ENCODE measurements at places on chromosomes 7 and 10.

- no peak overlapping the region for H3K27ac ChIP-seq
- H3K36me3 ChIP-seq = no peaks in the 10 kb centered on the region
- no peaks in the 10 kb centered on the region for H3K4me1 ChIP-seq
- H3K27me3 ChIP-seq = no peaks in the 10 kb centered on the region
- no peak overlapping the region for H3K4me3 ChIP-seq
These were observed 70.1 kb upstream of the CABCOCO1 start for GRCh38 chr10:61592581-61592980.

GRCh38 chr10:47287365-47287802, 12.6 kb upstream of the GDF10 start:
- DNase-seq = no peak
- H3K4me1 ChIP-seq = peaks cover 15% of the 10 kb centered on the region
- no peak overlapping the region for H3K27ac ChIP-seq

DNA sequence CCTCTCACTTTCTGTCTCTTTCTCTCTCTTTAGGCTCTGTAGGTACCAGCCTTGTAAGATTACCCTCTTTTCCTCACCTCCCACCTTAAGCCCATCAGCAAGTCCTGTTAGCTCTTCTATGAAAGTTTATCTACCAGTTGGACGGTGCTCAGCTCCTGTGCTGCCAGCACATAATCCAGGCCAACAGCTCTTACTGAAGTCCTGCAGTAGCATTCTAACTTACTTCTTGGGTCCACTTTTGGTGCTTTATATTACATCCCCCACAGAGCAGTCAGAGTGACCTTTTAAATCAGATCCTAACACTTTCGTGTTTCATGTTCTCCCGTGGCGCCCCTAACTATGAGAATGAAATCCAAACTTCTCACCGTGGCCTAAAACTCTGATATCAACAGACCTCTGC, 38.9 kb upstream of the ITGA8 start:
- no peak overlapping the region for H3K27ac ChIP-seq
- no peaks in the 10 kb centered on the region for H3K36me3 ChIP-seq
- H3K27me3 ChIP-seq = no peaks in the 10 kb centered on the region
- no peak for DNase-seq

DNA sequence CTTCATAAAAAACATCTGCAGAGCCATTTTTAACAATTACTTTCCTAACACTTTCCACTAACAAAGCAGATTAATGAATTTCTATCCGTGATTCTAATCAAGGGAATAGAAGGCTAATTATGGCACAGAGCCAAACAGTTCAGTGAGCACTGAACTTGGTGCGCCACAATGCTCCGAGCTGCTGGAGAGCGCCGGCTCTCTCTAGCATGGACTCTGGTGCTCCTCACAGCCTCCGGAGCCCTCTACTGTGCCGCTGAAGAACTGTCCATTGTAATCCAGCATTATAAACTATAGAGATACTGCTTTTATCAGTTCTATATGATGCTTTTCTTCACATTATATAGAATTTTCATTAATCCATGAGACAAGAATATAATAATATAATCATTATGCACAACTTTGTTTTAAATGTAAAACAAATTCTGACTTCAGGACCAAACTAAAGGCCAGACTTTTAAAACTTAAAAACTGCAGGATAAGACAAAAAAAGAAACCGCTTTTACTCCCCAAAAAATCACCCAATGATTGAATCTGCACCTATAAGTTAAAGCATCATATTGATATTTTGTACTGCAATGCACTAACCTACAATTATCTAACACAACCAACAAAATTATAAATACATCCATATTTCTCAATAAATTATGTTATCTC, 123.6 kb downstream of the RNF32 start:
- no peaks in the 10 kb centered on the region for H3K27me3 ChIP-seq
- H3K36me3 ChIP-seq = peaks cover 3% of the 10 kb centered on the region
- H3K27ac ChIP-seq = no peak overlapping the region
- no peaks in the 10 kb centered on the region for H3K4me1 ChIP-seq

Measured in T-cell (primary cell).